Activated naive CD8-positive, alpha-beta T cell treated with anti-CD3 and anti-CD28 coated beads for 36 hours (primary cell): ENCODE measurements at places on chromosomes 7 and 10.

DNA sequence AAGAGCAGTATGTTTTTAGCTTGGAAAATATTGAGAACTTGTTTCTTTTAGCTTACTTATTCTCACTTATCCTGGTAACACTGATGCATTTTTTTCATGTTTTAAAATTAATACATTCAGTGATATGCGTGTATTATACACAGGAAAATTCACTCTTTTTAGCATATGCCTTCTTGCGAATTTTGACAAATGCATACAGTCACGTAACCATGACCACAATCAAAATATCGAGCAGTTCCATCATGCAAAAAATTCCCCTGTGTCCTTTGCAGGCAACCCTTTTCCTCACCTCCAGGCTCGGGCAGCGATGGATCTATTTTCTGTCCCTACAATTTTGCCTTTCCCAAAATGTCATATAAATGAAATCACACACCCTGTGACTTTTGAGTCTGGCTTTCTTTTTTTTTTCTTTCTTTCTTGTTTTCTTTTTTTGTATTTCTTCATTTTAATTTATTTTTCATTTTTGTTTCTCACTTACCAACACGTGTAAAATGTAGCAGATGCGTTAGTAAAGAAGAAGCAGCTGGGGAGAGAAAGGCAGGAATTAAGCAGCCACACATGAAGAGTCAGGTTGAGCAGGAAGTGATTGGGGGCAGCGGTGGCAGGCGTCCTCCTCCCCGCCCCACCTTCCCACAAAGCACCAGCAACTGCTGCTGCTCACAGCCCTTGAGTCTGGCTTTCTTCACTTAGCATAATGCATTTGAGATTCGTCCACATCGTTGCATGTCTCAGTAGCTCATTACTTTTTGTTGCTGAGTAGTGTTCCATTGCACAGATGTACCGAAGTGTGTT is 29.9 kb downstream of the ADRB1 start:
- no peak for DNase-seq

DNA sequence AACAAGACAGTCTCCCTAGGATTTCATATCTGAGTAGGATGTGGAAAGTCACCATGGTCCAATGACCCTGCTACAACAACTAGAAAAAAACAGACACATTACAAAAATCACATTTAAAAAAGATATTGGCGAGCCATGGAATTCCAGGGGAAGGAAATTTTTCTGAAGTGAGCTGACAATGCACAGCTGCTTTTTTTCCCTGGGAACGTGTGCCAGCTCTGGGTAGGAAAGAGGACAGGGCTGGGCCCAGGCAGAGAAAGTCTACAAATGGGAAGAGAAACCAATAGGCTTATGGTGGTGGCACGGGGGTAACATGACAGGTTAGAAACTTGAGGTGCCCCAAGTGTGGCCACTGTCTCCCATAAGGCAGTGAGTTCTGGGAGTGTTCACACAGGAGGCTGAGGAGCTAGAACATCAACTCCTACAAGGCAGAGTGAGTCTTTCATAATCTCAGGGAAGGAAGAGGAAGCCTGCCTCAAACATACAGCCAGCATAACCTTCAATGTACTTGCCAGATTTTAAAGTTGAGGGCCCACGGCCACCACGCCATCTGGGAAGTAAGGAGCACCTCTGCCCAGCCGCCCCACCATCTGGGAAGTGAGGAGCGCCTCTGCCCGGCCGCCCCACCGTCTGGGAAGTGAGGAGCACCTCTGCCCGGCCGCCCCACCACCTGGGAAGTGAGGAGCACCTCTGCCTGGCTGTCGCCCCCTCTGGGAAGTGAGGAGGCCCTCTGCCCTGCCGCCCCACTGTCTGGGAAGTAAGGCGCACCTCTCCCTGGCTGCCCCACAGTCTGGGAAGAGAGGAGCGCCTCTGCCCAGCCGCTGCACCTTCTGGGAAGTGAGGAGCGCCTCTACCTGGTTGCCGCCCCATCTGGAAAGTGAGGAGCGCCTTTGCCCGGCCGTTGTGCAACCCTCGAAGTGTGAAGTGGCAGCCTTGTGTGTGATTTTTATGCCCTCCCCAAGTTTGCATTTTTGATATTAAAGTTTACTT is 5.9 kb downstream of the FBXL13 start:
- DNase-seq: no peak

DNA sequence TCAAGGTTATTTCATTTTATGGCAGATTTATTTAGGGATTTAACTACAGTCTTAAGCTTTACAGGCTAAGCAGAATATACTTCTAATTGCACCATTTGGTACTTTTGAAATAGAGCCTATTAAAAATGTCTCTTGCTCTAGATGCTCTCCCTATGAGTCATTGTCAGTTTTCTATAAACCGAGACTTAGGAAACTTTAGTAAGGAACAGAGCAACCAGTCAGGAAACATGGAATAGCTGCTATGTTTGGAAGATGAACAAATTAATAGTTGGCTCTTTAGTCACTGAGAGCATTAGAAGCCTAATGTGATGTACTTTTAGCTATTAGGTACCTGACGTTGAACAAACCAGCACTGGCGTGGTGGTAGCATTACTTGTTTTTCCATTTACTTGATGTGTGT is 35.3 kb downstream of the INPP5F start:
- no peak for DNase-seq

DNA sequence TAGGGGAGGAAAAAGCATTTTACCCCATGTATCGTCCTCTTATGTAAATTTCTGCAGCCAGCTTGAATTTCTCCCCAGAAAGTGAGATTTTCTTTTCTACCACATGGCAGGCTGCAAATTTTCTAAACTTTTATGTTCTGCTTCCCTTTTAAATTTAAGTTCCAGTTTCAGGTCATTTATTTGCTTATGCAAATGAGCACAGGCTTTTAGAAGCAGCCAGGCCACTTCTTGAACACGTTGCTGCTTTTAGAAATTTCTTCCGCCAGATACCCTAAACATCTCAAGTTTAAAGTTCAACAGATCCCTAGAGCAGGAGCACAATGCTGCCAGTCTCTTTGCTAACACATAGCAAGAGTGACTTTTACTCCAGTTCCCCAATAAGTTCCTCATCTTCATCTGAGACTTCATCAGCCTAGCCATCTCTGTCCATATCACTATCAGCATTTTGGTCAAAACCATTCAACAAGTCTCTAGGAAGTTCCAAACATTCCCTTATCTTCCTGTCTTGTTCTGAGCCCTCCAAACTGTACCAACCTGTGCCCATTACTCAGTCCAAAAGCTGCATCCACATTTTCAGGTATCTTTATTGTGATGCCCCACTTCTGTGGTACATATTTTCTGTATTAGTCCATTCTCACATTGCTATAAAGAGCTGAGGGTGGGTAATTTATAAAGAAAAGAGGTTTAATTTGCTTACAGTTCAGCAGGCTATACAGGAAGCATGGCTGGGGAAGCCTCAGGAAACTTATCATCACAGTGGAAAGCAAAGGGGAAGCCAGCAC is 16.3 kb downstream of the EZH2 start:
- DNase-seq: no peak

- no peak for DNase-seq
Observed at GRCh38 chr10:77879710-77880109, 46.8 kb downstream of the DLG5 start.

GRCh38 chr10:130014263-130015074 is 50.4 kb upstream of the EBF3 start:
- no peak for DNase-seq

- no peak for DNase-seq
Observed at GRCh38 chr7:140080919-140081318, 18.2 kb upstream of the PARP12 start.

GRCh38 chr7:50595491-50596102 is 30.4 kb upstream of the DDC start:
- DNase-seq: no peak

- no peak for DNase-seq
Observed at GRCh38 chr10:127962205-127962604, 55.3 kb downstream of the PTPRE start.

- DNase-seq: no peak
Observed at GRCh38 chr7:42254217-42254616, 17.2 kb upstream of the GLI3 start.

DNA sequence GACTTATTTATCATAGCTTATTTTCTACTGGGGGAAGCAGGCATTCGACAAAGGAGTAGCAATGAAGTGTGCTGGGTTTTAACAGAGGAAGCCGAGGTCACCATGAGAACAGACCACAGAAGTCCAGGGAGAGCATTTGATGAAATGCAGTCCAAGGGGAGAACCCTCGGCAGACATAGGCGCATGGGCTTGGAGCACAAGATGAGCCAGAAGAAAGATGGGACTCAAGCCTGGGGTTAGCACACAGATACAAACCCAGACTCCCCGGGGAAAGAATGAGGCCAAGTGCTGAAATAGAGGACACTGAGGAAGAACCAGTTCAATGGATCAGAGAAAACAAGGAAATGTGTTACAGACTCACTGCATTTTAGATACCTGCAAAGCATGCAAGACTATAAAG is 209.5 kb downstream of the FAM107B start:
- DNase-seq: no peak
